ENCODE measurements at places on chromosomes 6 and 20.
A peak's percentile ranks its signal among the peaks of the same experiment; 100 is the strongest.

- H3K36me3 ChIP-seq = no peaks in the 10 kb centered on the region
- peaks cover 19% of the 10 kb centered on the region for H3K4me1 ChIP-seq
- H3K4me3 ChIP-seq = no peak overlapping the region
These were observed 3.9 kb upstream of the ARHGAP18 start for GRCh38 chr6:129713806-129714333.

GRCh38 chr20:58408603-58409246 lies 19.7 kb downstream of the VAPB start:
- no peaks in the 10 kb centered on the region for H3K27me3 ChIP-seq
- DNase-seq = no peak
- H3K27ac ChIP-seq = peak overlapping the region; percentile 80
- peak overlapping the region; percentile 20 for H3K4me3 ChIP-seq

GRCh38 chr6:20741490-20741889 lies 207.2 kb downstream of the CDKAL1 start:
- no peaks in the 10 kb centered on the region for H3K36me3 ChIP-seq
- peaks cover 10% of the 10 kb centered on the region for H3K4me1 ChIP-seq
- no peaks in the 10 kb centered on the region for H3K27me3 ChIP-seq
- no peak overlapping the region for H3K4me3 ChIP-seq
- no peak overlapping the region for H3K27ac ChIP-seq

GRCh38 chr6:130412556-130413290 lies 46.9 kb downstream of the TMEM200A start:
- no peak for DNase-seq
- H3K36me3 ChIP-seq = no peaks in the 10 kb centered on the region
- H3K4me3 ChIP-seq = no peak overlapping the region
- H3K4me1 ChIP-seq = no peaks in the 10 kb centered on the region
- no peak overlapping the region for H3K27ac ChIP-seq

DNA sequence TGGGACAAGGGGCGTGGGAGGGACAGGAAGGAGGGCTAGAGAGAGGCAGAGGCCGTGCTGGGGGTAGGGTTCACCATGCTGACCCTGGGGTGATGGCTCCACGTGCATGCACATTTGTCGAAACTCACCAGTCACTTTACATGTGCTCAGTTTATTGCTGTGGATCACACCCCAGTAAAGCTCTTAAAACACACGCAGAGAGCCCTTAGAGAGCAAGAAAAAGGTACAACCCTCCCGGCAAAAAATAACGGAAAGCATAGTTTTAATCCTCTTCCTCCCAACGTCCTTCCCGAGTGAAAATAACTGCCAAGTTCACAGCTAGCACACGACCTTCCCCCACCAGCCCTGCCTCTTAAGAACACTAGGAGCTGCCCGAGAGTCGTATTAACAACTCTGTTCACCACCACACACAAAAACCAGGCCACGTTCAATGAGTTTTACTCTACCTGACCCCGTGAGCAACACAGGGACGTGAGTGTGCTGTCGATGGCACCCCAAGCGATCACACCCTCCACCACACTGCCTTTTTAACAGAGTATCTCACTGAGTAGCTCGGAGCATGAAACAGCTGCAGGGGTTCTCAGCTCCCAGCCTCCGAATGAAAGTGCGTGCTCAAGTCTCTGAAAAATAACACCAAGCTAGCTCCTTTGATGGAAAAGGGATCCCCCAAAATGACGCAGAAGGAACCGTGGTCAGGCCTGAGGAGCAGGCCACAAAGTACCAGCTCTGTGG lies 39.7 kb downstream of the TAF4 start:
- H3K36me3 ChIP-seq = no peaks in the 10 kb centered on the region
- H3K27ac ChIP-seq = peak overlapping the region; percentile 56
- H3K27me3 ChIP-seq = no peaks in the 10 kb centered on the region
- peaks cover 29% of the 10 kb centered on the region for H3K4me1 ChIP-seq

GRCh38 chr20:50363479-50363878 lies 146.7 kb upstream of the PTPN1 start:
- no peaks in the 10 kb centered on the region for H3K27me3 ChIP-seq
- DNase-seq = no peak
- H3K27ac ChIP-seq = no peak overlapping the region
- H3K4me1 ChIP-seq = no peaks in the 10 kb centered on the region
- no peaks in the 10 kb centered on the region for H3K36me3 ChIP-seq
- H3K4me3 ChIP-seq = no peak overlapping the region

- H3K27ac ChIP-seq = peak overlapping the region; percentile 96
- DNase-seq = no peak
- no peaks in the 10 kb centered on the region for H3K27me3 ChIP-seq
- no peaks in the 10 kb centered on the region for H3K36me3 ChIP-seq
These were observed 792 bp upstream of the MICA start for GRCh38 chr6:31402324-31403282.

DNA sequence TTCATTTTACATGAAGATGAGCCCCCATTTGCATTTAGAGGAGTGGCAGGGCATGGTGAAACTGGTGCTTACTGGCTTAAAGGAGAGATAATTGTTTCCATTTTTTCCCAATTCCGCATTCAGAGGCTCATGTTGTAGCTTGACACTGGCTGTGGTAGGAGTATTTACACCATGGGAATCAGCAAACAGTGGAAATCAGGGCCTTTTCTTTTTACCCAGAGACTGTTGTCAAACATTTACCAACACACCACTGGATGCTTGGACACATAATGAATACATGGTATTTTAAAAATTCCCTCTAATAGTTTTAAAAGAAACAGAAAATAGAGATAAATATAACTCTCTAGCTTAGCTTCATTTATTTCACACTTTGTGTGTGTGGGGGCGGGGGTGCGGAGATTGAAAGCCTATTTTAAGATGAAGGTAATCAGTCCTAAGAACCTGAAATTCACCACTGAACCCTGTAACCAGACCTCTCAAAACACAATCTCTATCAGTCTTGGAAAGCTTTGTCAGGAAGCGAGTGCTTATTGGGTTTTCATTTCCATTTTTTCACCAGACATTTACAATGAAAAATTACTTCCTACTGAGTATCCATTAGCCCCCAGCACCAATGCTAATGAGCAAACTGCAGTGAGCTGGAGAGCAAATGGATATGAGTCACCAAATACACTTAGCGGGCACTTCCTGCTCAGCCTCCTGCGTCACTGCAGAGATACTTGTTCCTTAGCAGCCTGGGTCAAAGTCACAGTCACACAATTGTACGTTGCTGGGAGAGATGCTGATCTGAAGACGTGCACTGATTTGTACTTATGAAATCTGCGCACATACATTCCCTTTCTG lies 532.0 kb downstream of the BCKDHB start:
- DNase-seq = no peak
- no peaks in the 10 kb centered on the region for H3K4me1 ChIP-seq
- no peaks in the 10 kb centered on the region for H3K36me3 ChIP-seq
- H3K4me3 ChIP-seq = no peak overlapping the region
- H3K27me3 ChIP-seq = no peaks in the 10 kb centered on the region

- H3K27me3 ChIP-seq = no peaks in the 10 kb centered on the region
- peaks cover 41% of the 10 kb centered on the region for H3K4me1 ChIP-seq
- no peaks in the 10 kb centered on the region for H3K36me3 ChIP-seq
- no peak overlapping the region for H3K27ac ChIP-seq
These were observed 6.7 kb downstream of the PYGB start for GRCh38 chr20:25254571-25254970.

DNA sequence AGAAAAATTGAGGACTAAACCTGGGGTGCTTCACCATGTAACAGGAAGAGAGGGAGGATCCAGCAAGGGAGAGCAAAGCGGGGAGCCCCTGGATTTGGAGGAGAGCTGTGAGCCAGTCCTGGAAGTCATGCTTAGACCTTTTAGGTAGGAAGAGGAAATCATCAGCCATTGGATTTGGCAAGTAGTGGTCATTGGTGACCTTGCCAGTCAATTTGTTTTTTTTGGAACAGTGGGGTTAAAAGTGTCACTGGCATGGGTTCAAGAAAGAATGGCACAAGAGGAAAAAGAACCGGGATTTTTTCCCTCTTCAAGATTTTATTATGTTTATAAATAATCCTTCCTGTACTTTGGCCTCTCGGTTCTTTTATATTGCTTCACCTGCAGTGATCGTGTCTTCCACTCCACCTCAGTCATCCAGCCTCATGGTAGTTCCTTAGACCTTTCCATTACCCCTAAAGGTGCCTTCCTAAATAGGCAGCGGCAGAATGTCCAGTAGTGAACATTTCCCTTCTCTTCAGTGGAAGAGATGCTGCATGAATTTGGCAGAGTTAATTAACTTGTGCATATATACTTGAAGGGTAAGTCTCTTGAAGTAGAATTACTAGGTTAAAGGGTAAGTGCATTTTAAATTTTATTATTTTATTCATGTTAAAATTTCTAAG lies 124.7 kb downstream of the QKI start:
- peak overlapping the region; percentile 79 for H3K27ac ChIP-seq
- H3K27me3 ChIP-seq = no peaks in the 10 kb centered on the region
- H3K36me3 ChIP-seq = no peaks in the 10 kb centered on the region
- no peak for DNase-seq

- H3K27me3 ChIP-seq = no peaks in the 10 kb centered on the region
- peaks cover 23% of the 10 kb centered on the region for H3K36me3 ChIP-seq
- peak overlapping the region; percentile 52 for H3K27ac ChIP-seq
- no peaks in the 10 kb centered on the region for H3K4me1 ChIP-seq
These were observed 23.9 kb upstream of the ASXL1 start for GRCh38 chr20:32333988-32334885.

- H3K36me3 ChIP-seq = no peaks in the 10 kb centered on the region
- H3K4me3 ChIP-seq = no peak overlapping the region
- no peaks in the 10 kb centered on the region for H3K27me3 ChIP-seq
- no peak overlapping the region for H3K27ac ChIP-seq
- no peaks in the 10 kb centered on the region for H3K4me1 ChIP-seq
These were observed 60.9 kb downstream of the COL9A1 start for GRCh38 chr6:70241991-70242420.

- DNase-seq = no peak
- no peaks in the 10 kb centered on the region for H3K36me3 ChIP-seq
- peaks cover 16% of the 10 kb centered on the region for H3K4me1 ChIP-seq
- no peak overlapping the region for H3K27ac ChIP-seq
- H3K27me3 ChIP-seq = peaks cover 5% of the 10 kb centered on the region
- no peak overlapping the region for H3K4me3 ChIP-seq
These were observed 57.6 kb downstream of the ZNF831 start for GRCh38 chr20:59221049-59221706.
